ENCODE measurements at places on chromosomes 2 and 18. TPM values are rescaled to one million over a fixed set of nuclear protein-coding genes. Genes with fewer than 3 reads are reported as not detected.

GRCh38 chr2:54503192-54503591 lies 47.1 kb downstream of the SPTBN1 start:
- DNase-seq, result peak; percentile 51

DNA sequence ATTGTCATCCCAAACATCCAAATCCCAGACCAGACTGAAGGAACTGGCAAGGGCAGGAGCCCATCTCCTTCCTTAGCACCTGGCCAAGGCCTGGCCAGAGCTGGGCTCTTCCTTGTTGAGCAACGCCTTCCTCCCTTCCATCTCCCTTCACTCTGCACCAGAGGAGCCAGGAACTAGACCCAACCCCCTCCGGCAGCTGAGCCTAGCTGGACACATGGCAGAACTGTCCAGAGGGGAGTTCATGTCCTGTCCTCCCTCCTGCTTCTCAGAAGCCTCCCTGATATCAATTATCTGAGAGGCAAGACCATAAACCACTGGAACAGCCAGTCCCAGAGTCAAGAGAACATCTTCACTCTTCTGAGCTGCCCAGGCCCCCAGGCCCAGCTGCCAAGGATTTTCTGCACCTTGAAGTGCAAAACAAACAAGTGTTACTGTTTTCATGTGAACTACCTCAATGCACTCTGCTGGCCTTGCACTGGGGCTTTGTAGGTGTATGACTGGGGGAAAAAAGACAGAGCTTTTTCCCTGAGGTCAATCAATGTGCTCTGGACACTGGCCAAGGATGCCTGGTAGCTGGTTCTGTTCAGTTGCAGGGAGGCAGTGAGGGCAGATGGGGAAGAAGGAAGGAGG lies 107.6 kb upstream of the MSH6 start:
- no peak for DNase-seq

GRCh38 chr2:25215948-25216679 lies 47.7 kb upstream of the POMC start:
- DNase-seq, result peak; percentile 84

DNA sequence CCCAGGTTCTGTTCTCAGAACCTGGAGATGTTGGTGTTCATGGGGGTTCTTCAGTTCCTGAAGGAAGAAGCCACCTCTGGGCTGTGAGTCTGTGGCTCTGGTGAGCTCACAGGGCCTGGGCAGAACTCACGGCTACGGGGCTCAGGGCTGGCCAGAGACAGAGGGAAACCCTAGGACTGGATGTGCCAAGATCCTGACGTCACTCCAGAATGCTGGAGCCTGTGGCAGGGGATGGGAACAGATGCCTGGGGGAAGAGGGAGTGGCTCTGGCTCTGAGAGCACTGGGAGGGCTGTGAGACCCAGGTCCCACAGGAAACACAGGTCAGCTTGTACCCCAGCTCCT lies at the start of gene OTOF:
Gene OTOF, minus strand, starts transcription at position 214 of the 343 bp plus-strand sequence.
- DNase-seq, result peak; percentile 18

DNA sequence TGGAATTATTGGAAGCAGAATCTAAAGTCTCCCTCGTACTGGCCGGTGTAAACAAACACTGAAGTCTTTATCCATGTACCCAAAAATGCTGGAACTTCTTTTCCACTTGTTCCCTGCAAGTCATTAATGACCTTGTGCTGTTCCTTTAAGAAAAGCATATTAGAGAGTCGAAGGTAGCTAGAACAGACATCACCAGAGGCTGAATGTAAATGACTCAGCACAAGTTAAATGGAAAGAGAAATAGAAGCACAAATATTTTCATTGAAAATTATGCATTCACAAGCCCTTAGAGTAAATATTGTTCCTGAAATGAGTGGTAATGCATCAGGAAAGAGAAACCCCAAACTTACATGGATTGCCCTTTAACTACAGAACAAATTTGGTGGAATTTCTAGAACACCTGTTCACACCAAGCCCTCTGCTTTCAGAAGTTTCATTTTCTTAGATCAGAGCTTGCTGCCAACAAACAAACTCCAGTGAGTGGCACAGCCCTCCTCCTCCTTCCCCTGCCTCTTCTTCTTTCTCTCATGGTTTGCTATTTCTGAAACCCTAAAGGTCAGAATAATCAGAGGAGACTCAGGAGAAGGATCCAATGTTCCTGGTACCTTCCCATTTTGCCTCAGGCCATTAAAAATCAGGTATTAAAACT lies 264.3 kb downstream of the TXNL1 start:
- no peak for DNase-seq

- DNase-seq, result no peak
Observed at GRCh38 chr2:56287974-56288373, 104.2 kb downstream of the CCDC85A start.

DNA sequence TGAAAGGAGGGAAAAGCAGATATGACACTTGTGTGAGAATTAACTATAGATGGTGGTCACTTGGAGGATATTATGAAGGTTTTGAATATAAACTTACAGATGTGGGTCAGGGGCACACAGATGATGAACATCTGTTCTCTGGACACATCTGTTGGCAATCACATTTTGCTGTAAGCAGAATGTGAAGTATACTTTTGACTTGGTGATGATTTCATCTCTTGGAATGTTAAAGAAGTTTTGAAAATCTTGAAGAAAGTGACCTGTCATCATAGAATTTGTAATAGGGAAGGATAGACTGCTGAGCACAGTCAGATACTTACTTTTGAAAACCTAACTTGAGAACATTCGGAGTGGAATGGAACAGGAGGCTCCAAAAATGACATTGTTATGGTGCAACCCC lies 40.2 kb downstream of the PIKFYVE start:
- DNase-seq, result no peak

GRCh38 chr2:194363878-194364277 lies 1293.1 kb upstream of the SLC39A10 start:
- no peak for DNase-seq

DNA sequence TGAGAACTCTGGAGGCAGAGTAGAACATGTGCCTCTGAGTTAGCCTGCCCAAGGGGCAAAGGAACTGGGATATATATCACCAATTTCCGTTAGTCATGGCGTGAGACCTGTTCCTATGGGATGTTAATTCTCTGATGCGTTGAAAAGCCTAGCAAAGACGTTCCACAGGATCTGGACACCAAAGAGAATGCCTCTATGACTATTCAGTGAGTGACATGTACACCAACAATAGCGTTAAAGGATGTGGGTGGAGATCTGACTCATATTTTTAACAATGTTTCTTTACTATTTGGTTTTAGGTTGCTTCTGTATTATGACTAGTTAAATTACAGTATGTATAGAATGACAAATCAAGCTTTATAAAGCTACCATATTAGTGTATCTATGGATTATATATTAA lies 320.9 kb upstream of the MC4R start:
- DNase-seq, result no peak

GRCh38 chr18:10169064-10169562 lies 255.3 kb downstream of the VAPA start:
- no peak for DNase-seq

GRCh38 chr2:230886671-230887071 lies 21.9 kb downstream of the ITM2C start:
- no peak for DNase-seq

DNA sequence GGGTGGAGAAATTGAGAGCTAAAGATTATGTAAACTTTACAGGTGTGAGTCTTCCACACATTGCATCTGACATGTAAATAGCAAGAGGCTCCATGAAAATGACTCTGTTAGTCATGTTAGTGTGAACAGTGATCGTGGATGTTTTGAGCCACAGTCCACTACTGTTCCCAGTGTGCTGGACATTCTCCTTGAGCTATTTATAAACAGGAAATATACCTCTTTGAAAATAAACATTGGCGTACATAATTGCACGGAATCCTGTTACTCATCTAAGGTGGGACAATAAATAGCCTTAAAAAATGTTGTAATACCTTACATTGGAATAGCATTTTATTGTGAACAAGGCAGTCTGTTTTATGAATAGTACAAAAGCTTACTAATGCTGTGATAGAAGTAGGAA lies 37.0 kb downstream of the LIMS1 start:
- DNase-seq, result no peak

DNA sequence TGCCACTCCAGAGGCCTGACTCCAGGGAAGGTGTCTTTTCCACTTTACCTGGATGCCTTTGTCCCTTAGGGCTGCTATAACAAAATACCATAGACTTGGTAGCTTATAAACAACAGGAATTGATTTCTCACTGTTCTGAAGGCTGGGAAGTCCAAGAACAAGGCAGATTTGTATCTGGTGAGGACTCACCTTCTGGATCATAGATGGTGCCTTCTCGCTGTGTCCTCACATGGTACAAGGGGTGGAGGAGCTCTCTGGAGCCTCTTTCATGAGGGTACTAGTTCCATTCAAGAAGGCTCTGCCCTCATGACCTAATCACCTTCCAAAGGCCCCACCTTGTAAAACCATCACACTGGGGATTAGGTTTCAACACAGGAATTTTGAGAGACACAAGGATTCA lies 52.1 kb downstream of the SLC4A3 start:
- no peak for DNase-seq

GRCh38 chr2:135055182-135055786 lies 3.2 kb downstream of the RAB3GAP1 start:
- DNase-seq, result no peak

DNA sequence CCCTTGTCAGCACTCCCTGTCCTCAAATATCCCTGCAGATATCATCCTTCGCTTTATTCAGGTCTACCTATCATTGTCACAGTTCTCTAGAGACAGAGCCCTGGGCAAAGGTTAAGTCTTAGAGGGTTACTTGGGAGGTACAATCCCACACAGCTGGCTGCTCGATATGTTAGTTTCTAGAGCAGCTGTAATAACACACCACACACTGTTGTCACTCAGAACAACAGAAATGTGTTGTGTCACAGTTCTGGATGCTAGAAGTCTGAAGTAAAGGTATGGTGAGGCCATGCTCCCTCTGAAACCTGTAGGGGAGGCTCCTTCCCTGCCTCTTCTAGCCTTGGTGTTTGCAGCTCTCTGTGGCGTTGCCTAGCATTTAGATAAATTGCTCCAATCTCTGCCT lies 9.9 kb upstream of the RAPGEF4 start:
- no peak for DNase-seq

DNA sequence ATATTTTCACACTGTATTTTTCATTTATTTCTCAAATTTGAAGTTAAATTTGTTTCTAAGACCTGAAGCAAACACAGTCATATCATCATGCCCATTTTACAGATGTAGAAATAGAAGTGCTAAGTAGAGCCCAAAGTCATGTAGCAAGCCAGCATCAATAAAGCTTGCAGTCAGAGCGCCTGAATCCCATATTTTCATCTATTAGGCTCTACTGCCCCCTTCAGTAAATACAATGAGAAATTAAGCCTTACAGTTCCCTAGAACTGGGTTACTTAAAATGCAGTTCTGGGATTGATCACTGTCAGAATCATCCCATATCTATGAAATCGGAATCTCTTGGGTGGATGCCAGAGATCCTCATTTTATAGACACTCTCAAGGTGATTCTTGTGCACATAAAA lies 419.9 kb downstream of the TGIF1 start:
- DNase-seq, result no peak

GRCh38 chr2:47437287-47437686 lies 34.3 kb downstream of the MSH2 start:
- DNase-seq, result no peak

DNA sequence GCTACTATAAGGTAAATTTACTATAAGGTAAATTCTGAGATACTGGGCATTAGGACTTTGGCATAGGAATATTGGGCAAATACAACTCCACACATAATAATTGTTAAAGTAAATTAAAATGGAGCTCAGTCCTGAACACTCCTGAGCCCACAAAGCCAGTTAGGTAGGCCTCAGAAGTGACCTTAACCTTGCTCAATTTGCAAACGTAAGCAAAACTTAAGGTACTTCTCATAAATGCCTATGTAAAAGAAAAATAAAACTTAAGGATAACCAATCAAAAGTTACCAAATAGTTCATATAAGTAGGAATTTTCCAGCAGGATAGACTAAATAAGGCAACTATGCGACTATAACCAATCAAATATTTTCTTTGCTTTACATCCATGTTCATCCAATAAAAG lies 197.7 kb downstream of the MC4R start:
- DNase-seq, result no peak

DNA sequence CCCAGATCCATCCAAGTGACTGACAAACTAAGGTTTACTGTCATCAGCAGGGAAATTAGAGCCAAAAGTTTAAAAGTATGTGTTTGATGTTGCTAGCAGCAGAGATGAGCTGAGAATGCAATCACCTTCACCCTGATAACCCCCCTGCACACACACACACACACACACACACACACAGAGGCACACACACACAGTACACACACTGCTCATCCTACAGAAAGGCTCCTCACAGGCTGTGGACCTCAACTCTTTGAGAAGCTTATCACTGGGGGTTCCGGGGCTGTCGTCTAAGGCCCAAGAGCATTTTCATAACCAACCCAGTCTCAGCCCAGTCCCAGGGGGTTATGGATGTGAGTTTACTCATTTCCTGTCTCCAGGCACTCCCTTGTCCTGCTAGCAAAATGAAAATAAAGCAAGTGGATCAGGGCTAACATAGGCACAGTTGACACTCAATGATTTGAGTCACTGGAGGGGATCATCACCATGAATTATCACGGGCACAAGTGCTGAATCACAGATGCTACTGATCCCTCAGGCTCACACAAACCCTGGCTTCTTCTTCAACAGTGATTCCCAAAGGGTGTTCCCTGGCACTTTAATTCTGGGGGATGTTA lies 76.6 kb downstream of the ALK start:
- DNase-seq, result no peak

- no peak for DNase-seq
Observed at GRCh38 chr2:102112271-102112670, 30.3 kb upstream of the IL1R1 start.

DNA sequence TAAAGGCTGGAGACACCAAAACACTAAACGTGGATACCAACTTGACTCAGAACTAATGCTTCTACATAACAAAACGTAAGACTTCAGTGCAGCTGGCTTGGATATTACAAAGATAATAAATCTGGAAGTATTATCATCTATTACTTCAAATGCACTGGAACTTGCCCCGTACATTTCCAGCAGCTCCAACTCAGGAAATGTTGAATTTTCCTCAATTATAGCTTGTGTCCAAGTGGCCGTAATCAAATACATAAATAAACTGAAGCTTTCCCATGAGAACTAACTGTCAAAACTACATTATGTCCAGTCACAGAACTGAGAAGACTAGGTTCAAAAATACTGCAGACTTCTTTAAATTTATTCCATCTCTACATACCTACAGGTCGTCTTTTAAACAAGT lies 6.2 kb downstream of the PDE1A start:
- no peak for DNase-seq

- DNase-seq, result no peak
Observed at GRCh38 chr2:160321006-160321405, 120.9 kb upstream of the ITGB6 start.

The HK2 gene
- 16.9 TPM for total RNA-seq

The ASXL3 gene
- 36.7 TPM for total RNA-seq

The RUFY4 gene
- not detected for total RNA-seq

The SLC38A11 gene
- 0.59 TPM for total RNA-seq

The ITGA4 gene
- total RNA-seq, result 1.8 TPM

The CYP27A1 gene
- 16.8 TPM for total RNA-seq

The ATP6V1B1 gene
- total RNA-seq, result 0.66 TPM

The PKDCC gene
- 131 TPM for total RNA-seq

The BMP10 gene
- not detected for total RNA-seq

The CPO gene
- total RNA-seq, result not detected

The NCL gene
- 631 TPM for total RNA-seq

The LRRTM1 gene
- total RNA-seq, result 23.7 TPM

Measured in mesothelial cell of epicardium (in vitro differentiated cells).